Stimulated activated CD8-positive, alpha-beta memory T cell treated with anti-CD3 and anti-CD28 coated beads, Interleukin-4, amount 100 ng/mL, for 48 hours (primary cell): ENCODE measurements at places on chromosomes 5 and 9.

DNA sequence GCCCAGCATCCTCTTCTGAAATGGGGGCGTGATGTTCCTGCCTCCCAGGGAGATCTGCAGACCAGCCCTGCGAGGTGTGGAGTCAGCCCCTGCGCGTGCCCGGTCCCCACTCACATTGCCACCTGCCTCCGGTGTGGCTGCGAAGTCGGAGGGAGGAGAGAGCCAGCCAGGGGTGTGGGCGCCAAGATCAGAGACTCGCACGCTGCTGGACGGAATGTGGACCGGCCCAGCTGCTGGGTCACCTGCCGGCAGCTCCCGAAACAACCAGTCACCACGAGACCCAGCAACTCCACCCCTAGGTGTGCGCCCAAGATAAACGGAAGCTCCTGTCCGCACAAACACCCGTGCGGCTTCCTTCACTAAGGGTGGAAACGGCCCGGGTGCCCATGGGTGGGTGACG lies 51.1 kb upstream of the EGFL7 start:
- DNase-seq: no peak

- DNase-seq: no peak
Observed at GRCh38 chr5:109516390-109516789, 106.6 kb upstream of the PJA2 start.

GRCh38 chr5:76546497-76547102 lies 76.6 kb downstream of the F2RL2 start:
- DNase-seq: no peak

DNA sequence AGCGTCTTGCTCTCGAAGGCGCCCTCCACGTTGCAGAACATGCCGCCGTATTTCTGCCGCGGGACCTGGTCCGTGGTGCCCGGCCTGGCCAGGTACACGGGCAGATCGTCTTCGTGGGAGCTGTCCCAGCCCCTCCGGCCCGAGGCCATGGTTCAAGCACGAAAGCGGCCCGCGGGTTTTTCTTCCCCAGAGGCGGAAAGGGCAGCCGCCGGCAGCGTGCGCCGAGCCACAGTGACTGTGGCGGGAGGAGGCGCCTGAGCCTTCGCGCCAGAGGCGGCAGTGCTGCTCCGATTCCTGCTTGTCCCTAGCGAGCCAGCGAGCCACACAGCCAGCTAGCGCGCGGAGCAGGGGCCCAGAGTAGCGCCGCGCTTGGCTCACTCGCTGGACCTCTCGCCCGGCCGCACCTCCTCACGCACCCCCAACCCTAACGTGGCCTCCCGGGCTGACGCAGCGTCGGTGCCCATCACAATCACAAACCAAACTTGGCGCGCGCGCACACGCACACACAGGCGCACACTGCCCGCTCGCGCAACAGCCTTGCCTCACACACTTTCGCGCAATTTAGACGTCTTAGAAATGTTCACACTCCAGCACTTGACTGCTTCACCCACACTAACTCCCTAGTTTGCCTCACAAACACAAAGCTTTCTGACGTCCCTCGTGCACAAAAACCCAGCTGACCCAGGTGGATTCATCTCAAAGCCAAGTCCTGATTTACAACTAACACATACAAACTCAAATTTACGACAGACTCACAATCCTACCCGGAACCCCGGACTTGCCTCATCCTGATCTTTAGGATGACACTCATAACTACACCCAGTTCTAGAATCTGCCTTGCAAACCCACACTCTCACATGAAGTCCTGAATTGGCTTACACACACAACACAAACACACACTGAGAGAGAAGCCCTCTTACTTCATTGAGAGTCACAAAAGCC lies at the start of gene DPYSL3:
Gene DPYSL3, minus strand, starts transcription at position 359 of the 942 bp plus-strand sequence. Its CDS starts 210 bp downstream, at position 149.
- peak; percentile 24 for DNase-seq

DNA sequence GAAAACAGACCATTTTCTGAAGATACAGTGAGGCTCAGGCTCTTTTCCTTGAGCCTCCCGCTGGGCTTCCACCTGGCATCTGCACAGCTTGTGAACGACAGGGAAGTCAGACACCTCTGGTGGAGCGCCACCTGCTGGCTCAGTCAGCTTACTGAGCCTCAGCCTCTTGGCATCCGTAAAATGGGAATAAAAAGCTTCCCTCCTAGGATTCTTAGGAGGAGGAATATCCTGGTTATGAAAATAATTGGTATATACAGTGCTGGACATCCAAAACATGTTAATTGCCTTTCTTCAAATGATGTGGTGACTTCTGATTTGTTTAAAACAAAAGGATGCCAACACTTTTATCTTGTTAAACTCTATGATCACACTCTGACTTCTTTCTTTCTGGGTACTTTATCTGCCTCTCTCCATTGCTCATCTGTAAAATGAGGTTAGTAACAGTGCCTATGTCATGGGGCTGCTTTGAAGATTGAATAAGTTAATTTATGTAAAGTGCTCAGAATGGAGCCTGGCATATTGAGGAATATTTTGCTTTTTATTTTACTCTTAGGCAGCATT lies 67.5 kb downstream of the MAMDC2 start:
- DNase-seq: peak; percentile 82

DNA sequence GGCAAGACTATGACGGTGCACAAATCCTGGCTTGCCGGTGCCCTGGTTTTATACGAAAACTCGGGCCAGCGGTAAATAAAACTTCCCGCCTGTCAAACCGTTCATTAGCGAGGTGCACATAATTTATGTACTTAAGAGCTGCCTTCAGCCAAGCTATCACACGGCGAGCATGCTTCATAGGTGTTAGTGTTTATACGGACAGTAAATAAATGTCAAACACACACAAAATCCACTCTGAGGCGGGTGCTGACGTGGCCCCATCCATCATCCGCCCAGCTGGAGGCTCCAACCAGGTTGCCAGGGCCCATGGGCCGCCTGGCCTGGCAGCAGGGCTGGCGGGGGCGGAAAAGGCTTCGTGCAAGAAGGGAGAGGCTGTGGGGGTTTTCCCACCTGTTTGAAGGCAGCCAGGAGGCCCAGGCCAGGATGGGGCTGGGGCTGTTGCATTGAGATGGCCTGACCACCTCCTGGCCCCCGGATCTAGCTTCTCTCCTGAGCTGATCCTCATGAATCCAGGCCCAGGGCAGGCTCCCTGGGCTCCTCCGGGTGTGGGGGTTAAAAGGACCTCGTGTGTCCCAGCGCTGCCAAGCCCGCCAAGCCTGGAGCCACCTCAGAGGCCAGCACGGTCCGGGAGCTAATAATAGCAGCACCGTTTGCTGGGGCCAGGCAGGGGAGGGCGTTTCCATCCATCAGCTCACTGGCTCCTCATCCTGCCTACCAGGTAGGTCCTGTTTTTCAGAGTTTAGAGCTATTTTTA lies 43.2 kb downstream of the BARX1 start:
- no peak for DNase-seq

DNA sequence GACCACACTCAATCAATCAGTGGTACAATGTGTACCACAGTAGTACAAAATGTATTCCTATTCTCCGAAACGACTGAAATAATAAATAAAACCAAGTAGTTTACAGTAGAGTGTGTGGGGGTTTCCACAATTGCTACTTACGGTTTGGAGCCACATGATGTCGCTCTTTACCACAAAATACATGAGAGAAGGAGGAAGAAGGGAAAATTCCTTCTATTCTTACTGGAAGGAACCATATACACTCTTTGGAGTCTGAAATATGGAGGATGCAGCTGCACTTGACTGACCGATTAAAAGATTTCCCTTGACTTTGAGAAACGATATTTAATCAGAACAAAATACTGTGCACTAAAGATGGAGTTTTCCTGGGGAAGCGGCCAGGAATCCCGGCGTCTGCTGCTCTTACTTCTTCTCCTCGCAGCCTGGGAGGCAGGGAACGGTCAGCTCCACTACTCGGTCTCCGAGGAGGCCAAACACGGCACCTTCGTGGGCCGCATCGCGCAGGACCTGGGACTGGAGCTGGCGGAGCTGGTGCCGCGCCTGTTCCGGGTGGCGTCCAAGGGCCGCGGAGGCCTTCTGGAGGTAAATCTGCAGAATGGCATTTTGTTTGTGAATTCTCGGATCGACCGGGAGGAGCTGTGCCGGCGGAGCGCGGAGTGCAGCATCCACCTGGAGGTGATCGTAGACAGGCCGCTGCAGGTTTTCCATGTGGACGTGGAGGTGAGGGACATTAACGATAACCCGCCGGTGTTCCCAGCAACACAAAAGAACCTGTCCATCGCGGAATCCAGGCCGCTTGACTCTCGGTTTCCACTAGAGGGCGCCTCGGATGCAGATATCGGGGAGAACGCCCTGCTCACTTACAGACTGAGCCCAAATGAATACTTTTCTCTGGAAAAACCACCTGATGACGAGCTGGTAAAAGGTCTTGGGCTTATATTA lies at the start of gene PCDHA4:
Gene PCDHA4, plus strand, starts transcription at position 235 of the 942 bp plus-strand sequence.
- peak; percentile 43 for DNase-seq

- DNase-seq: no peak
Observed at GRCh38 chr5:68245319-68245718, 29.8 kb downstream of the PIK3R1 start.

GRCh38 chr5:53126521-53126920 lies 17.0 kb upstream of the MOCS2 start:
- no peak for DNase-seq

- DNase-seq: no peak
Observed at GRCh38 chr9:93255994-93256877, 72.3 kb downstream of the WNK2 start.

DNA sequence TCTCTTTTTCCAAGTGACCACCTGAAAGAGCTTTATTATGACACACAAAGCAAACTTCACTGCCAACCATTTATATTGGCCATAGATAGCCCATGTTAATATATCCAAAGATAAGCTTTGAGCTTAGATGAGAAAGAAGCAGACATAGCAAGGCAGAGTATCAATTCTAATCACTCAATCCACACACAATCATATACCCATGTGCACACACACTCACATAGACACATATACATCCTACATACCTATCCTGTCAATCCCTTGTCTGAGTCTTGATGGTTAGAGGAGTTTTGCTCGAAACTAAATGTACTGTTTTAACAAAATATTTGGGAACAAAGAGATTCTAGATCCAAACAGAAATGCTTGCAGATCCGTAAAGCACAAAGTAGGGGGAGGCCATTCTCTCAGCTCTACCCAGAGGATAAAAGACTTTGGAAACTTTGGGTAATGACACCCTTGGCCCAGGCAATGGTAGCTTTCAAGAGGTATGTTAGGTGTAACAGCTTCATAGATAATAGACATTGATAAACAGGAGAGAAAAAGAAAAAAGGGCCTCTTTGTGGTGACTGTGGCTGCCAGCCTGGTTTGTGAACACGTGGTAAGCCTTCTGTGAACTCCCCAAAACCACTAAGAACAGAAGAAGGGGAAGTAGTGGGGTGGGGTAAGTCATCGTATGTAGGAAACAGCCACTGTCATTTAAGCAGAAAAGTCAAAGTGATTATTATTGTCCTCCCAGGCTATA lies 121.6 kb downstream of the TLR4 start:
- DNase-seq: peak; percentile 47

GRCh38 chr5:126656401-126657007 lies 55.8 kb downstream of the PHAX start:
- no peak for DNase-seq

DNA sequence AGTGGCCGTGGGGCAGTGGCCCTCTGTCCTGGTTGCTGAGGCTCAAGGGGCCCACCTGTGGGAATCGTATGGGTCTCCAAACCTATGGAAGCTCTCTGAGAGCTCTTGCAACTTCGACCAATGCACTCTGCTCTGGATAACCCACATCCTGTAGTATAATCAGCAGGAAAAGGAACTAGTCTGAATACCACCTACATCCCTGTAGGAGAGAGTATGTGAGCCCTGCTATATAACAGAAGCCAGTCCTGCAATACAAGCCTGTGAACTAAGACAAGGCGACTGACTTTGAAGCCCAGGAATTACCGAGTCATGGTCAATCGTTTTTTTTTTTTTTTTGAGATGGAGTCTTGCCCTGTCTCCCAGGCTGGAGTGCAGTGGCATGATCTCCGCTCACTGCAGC lies 29.8 kb upstream of the BICD2 start:
- DNase-seq: no peak

DNA sequence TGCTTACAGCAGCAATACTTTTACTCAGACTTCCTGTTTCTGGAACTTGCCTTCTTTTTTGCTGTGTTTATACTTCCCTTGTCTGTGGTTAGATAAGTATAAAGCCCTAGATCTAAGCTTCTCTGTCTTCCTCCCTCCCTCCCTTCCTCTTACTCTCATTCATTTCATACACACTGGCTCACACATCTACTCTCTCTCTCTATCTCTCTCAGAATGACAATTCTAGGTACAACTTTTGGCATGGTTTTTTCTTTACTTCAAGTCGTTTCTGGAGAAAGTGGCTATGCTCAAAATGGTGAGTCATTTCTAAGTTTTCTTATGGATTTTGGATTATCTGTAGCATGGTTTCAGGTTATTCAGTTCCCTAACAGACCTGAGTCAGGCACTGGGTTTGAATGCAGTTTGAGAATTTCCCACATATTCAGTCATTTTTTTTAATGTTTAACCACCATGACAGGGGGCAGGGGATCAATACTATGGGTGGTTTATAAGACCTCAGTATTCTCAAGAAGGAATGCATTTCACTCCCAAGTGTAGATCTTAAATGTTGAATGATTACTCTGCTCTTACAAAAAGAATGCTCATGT lies at the start of gene IL7R:
Gene IL7R, plus strand, starts transcription at position 127 of the 587 bp plus-strand sequence. Its CDS starts 87 bp downstream, at position 214.
- DNase-seq: no peak

- DNase-seq: no peak
Observed at GRCh38 chr5:151597749-151598148, 6.6 kb upstream of the FAT2 start.

GRCh38 chr5:36397901-36398536 lies 96.3 kb upstream of the RANBP3L start:
- DNase-seq: no peak

- no peak for DNase-seq
Observed at GRCh38 chr9:123965801-123966686, 36.1 kb upstream of the DENND1A start.

GRCh38 chr5:122464191-122464590 lies 152.2 kb downstream of the SNCAIP start:
- no peak for DNase-seq

DNA sequence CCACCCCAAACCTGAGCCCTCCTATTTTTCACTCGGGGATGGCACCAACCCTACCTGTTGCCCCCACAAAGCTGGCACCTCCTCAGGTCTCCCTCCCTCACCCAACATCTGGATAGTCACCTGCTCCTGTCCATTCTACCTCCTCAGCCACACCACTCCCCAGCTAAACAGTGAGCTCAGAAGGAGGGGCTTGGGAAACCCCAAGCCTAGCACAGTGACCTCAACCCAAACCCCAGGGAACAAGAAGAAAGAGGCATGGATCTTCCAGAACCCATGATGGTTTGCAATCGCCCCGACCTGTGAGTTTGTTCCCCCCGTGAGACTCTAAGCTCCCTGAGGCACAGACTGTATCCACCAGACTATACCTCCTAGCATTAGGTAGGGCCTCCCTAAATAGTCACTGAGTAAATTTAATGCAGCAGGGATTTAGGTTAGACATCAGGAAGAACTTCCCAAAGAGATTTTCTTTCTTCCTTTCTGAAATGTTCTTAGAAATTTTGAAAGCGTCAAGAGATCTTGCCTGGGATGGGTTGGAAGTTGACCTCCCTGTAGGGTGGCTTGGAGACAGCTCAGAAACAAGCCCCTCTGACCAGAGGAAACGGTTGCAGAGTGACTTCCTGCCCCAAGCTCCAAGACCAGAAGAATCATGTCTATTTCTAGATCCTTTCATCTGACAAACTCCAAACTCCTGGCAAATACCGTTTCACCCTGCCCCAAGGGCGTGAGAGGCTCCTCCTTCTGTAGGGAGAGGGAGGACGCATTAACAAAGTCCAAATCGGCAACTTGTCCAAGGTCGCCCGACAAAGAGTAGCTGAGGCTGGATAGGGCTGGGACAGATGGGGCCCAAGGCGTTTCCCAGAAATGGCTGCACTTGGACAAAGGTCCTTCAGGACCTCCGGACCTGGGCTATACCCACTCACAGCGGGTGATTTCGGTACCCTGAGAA lies 4.1 kb downstream of the FIBCD1 start:
- no peak for DNase-seq
